ENCODE measurements at places on chromosomes 5 and 9.

- DNase-seq, result no peak
Observed at GRCh38 chr9:23555851-23556250, 270.2 kb downstream of the ELAVL2 start.

- DNase-seq, result no peak
Observed at GRCh38 chr9:84271921-84272556, 68.5 kb downstream of the SLC28A3 start.

GRCh38 chr9:109062543-109062942 lies 49.2 kb upstream of the CTNNAL1 start:
- no peak for DNase-seq

- no peak for DNase-seq
Observed at GRCh38 chr5:155792873-155793272, 534.1 kb upstream of the SGCD start.

GRCh38 chr5:95895771-95896170 lies 65.9 kb downstream of the ELL2 start:
- no peak for DNase-seq

Data from stimulated activated CD8-positive, alpha-beta memory T cell treated with anti-CD3 and anti-CD28 coated beads, Interleukin-7, amount 100 ng/mL, for 1 hour (primary cell).